Chondrocyte (in vitro differentiated cells): ENCODE measurements at places on chromosomes 5 and 9. TPM values are rescaled to one million over a fixed set of nuclear protein-coding genes. Genes with fewer than 3 reads are reported as not detected.

The NME5 gene
- 1.7 to 5.0 TPM (median 2.0 TPM) in 3 replicates for total RNA-seq

The C9orf153 gene
- total RNA-seq: 0.48 TPM in 1 of 3 replicates, not detected in the others

The DMRT3 gene
- not detected in 3 replicates for total RNA-seq

The RAI14 gene
- total RNA-seq: 177 to 287 TPM (median 260 TPM) in 3 replicates

DNA sequence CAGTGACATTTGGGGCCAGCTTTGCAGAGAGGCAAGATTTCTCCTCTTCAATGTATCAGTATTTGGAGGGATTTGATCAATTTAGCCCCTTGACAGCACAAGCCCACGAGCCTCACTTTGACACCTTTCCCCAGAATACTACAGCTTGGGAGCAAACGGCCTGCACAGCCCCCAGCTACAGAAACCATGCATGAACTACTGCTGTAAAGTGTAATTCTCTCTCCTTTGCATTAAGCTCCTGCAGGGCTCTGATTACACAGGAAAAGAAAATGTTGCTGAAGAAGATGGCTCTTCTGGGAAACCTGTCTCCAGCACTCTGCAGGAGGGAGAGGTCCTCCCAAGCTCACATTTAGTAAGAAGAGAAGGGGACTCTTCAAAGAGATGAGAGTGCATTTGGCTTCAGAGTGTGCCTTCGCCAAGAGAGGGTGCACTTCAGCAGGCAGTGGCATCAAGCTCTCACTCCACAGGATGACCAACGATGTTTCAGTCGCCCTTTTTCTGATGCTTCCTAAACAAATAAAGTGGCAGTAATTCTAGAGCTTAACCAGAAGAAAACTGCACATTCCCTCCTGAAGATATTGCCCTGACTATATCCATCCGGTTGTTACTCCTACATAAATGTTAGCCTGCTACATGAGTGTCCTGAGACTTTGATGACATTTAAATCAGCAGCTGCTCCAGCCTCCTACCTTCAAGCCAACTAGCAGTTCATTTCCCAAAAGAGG, 272.2 kb downstream of the AUH start:
- peaks cover 6% of the 10 kb centered on the region for H3K4me1 ChIP-seq
- H3K27me3 ChIP-seq: no peaks in the 10 kb centered on the region
- no peak for DNase-seq
- peaks cover 5% of the 10 kb centered on the region for H3K36me3 ChIP-seq

DNA sequence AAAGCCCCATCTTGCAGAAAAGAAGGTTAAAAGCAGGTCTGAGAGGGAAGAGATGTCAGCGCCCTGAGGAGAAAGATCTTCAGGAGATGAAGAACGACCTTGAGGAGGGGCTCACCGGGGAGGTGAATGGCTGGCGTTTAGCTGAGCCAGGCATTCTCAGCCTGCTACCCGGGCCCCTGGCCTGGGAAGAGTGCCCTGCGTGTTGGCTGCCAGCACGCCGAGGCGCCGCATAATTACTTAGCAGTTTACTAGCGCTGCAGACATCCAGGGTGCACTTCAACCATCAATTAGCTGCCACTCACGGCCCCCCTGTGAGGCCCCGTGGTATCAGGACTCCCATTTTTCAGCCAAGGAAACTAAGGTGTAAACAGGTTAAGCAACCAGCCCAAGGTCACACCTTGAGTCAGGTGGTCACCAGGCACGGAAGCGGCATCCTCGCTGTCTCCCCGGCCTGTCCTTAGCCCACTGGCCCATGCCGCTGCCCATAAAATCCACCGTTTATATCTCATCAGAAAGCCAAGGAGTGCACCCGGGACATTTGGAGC, 551.9 kb downstream of the BNC2 start:
- H3K36me3 ChIP-seq: no peaks in the 10 kb centered on the region
- H3K4me1 ChIP-seq: peaks cover 19% of the 10 kb centered on the region
- H3K27me3 ChIP-seq: no peaks in the 10 kb centered on the region
- DNase-seq: no peak

The PDE6A gene
- 0.07 to 0.12 TPM (median 0.08 TPM) in 3 replicates for total RNA-seq

The SELENOP gene
- 0.20 to 18.9 TPM (median 0.33 TPM) in 3 replicates for total RNA-seq

DNA sequence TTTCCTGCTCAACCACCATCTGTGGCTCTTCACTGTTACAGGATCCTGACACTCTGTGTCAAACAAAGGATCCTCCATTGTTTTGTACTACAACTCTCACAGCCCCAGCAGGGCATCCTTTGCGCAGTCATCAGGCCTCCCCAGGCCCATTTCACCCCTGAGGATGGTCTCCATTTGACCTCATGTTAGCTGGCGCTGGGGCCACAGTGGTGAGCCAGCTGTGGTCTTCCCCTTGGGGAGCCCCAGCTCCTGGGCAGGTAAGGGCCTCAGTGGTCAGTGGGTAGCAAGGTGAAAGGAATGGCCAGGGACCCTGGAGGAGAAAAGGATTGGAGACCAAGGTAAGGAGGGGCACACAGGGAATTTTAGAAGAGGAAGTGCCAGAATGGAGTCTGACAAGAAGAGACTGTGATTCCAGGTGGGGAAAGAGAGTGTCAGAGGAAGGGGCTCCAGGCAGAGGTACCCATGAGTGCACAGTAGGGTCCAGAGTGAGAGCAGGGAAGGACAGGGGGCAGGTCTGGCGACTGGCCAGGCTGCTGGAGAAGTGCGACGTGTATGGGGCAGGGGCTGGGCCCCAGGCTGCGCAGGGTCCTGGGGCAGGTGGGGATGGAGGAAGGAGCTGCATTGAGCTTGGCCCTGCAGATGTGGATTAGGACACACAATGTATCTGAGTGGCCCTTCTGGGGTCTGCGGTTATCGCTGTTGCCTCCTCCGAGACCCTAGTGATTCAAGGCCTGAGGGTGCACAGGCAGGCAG, 109.9 kb downstream of the PHF2 start:
- H3K27ac ChIP-seq: no peak overlapping the region
- peaks cover 10% of the 10 kb centered on the region for H3K36me3 ChIP-seq
- no peaks in the 10 kb centered on the region for H3K4me1 ChIP-seq
- no peak overlapping the region for H3K4me3 ChIP-seq
- H3K27me3 ChIP-seq: peaks cover 6% of the 10 kb centered on the region
